ENCODE measurements at places on chromosomes 1 and 21. TPM values are rescaled to one million over a fixed set of nuclear protein-coding genes. Genes with fewer than 3 reads are reported as not detected.

The PGM1 gene
- 329 TPM for total RNA-seq

The QSOX1 gene
- 111 TPM for total RNA-seq

The CTNNBIP1 gene
- 45.9 TPM for total RNA-seq

The MAP3K6 gene
- 46.6 TPM for total RNA-seq

The MAEL gene
- total RNA-seq = 0.87 TPM

The ELK4 gene
- 40.5 TPM for total RNA-seq

The GBP5 gene
- 0.99 TPM for total RNA-seq

The TCHHL1 gene
- total RNA-seq = not detected

The SPRR2B gene
- not detected for total RNA-seq

The AMY1B gene
- total RNA-seq = not detected

The LCE2C gene
- not detected for total RNA-seq

The HSPA6 gene
- 1.1 TPM for total RNA-seq

The DCST2 gene
- 0.37 TPM for total RNA-seq

The RIMS3 gene
- 0.92 TPM for total RNA-seq

The CCDC185 gene
- not detected for total RNA-seq

The FMN2 gene
- not detected for total RNA-seq

The ANGPTL1 gene
- 6.6 TPM for total RNA-seq

The SYTL1 gene
- 1.1 TPM for total RNA-seq

The GSTM5 gene
- total RNA-seq = 2.6 TPM

The REN gene
- total RNA-seq = not detected

The OPRD1 gene
- not detected for total RNA-seq

The KRTAP24-1 gene
- not detected for total RNA-seq

The TSPAN1 gene
- 0.72 TPM for total RNA-seq

The TMEM269 gene
- not detected for total RNA-seq
